Stimulated activated CD8-positive, alpha-beta memory T cell treated with anti-CD3 and anti-CD28 coated beads, Interleukin-7, amount 100 ng/mL, for 1 hour (primary cell): ENCODE measurements at places on chromosomes 5 and 9.

DNA sequence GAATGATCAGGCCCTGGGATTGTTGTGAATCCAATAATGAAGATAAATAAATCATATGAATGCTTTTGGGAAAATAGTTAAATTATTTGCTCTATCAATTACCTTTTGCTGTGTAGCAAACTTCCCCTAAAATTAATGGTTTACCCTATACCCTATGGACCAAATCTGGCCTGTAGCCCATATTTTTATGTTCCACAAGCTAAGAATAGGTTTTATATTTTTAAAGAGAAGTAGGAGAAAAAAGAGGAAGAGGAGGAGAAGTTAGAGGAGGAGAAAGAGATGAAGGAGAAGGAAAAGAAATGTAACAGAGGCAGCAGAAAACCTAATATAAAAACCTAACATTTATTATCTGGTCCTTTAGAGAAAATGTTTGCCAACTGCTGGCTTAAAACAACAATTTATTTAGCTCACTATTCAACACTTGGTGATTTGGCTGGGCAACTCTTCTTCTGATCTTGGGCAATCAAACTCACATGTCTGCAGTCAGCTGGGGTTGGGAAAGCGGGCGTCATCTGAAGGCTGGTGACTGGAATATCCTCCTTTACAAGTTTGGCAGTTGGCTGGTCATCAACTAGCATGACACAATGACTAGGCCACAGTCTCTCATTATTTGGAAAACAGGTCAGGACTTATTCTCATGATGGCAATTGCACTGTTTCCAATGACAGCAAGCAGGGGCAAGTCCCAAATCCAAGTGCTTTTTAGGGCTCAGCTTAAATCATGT is 522.9 kb downstream of the RASEF start:
- DNase-seq, result no peak

DNA sequence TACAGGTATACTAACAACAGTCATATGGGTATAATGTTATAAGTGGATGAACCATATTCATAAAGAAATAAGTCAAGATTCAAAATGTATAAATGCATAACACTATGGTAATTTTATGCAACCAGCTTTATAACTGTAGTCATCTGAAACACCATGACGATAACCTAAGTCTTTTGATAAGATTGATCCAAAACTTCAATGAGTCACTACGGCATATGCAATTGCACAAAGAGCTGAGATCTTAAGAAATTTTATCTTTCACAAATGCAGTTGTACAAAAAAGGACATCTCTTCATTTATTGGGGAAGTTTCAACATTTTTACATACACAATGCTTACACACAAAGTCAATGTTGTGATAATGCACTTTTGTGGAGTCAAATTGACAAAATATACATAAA is 20.3 kb downstream of the FAM81B start:
- DNase-seq, result no peak

DNA sequence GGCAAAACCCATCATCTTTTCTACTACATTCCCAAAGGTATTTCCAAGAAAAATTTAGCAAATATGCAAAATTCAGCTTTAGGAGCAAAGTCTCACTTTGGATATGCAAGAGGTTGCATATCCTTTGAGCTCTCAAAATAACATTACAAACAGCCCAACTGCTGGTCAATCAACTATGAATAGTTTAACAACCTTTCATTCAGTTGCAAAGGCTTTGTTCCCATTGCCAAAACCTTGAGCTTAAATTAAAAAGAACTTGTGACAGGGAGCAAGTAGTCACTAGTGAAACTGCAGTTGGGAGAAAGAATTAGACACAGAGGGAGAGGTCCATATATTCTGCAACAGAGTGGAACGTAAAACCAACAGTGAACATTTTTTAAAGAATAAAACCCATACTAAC is 8.8 kb downstream of the ZNF608 start:
- no peak for DNase-seq

DNA sequence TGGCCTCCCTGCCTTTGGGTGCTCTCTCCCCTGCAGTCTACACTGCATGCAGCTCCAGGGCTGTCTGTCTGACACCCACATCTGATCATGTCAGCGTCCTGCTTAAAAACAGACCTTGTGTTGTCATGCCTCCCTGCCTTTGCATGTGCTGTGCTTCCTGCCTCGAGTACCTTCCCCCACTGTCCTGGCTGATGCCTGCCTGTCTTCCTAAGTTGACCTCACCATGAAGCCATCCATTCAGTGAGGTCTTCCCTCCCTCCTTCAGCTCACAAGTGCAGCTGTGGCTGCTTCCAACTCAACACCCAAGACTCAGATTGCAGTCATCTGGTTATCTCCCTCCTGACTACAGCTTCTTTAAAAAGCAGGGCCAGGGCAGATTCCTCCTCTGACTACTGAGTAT is 5.5 kb downstream of the ANGPTL2 start:
- DNase-seq, result no peak

DNA sequence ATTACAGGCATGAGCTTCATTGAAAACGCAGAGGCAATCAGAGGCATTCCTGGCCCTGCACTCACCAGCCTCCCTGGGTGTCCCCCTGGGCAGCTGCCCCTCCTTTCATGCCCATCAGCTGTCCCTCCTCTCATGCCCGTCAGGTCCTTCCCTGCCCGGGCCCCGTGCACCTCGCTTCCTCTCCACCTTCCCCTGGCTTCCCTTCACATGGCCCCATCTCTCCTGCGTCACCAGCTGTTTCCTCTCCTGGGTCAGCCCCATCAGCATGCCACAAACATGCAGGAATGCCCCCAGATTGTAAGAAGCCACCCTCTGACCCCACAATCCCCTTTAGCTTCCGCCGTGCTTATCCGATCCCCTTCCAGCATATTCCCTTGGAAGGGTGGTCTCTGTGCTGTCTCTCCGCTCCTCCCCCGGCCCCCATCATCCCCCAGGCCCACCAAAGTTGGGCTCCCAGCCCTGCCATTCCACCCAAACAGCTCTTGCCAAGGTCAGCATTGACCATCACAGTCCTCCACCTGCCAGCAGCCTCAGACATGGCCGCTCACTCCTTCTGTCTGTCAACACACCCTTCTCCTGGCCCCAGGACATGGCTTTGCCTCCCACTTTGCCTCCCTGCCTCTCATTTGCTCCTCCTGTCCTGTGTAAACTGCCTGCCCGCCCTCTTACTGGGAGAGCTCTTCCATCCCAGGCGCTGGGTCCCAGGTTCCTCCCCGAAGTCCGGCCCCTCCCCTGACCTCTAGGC is 98.6 kb upstream of the IER5L start:
- DNase-seq, result no peak

- no peak for DNase-seq
Observed at GRCh38 chr5:44443172-44443571, 54.0 kb upstream of the FGF10 start.

GRCh38 chr9:69519470-69520240 is 152.5 kb downstream of the APBA1 start:
- no peak for DNase-seq

DNA sequence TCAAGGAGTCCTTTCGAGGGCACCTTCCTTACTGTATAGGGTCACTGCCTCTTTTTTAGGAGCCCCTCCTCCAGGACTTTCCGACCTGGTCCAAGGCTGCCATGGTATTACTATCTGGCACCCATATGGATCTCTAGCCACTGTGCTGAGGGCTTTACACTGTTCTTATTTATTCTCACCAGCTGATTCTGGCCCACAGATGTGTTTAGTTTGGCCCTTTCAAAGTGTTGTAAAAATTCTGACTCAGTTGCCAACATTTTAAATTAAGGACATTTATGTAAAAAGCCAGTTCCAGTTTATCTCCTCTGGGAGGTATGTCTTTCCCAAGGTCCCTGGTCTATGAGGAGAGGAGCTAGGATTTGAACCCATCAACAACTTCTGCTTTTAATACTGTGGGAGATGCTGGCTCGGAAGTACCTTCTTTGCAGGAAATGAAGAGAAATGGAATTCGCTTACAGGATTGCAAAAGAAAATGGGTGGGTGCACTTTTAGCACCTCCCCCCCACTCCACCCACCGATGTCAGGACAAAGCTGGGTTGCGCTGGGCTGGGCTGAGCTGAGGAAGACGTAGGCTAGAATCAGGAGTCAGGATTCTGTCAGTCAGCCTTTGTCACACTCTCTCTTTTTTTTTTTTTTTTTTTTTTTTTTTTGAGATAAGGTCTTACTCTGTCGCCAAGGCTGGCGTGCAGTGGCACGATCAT is 7.8 kb downstream of the JADE2 start:
- DNase-seq, result no peak

DNA sequence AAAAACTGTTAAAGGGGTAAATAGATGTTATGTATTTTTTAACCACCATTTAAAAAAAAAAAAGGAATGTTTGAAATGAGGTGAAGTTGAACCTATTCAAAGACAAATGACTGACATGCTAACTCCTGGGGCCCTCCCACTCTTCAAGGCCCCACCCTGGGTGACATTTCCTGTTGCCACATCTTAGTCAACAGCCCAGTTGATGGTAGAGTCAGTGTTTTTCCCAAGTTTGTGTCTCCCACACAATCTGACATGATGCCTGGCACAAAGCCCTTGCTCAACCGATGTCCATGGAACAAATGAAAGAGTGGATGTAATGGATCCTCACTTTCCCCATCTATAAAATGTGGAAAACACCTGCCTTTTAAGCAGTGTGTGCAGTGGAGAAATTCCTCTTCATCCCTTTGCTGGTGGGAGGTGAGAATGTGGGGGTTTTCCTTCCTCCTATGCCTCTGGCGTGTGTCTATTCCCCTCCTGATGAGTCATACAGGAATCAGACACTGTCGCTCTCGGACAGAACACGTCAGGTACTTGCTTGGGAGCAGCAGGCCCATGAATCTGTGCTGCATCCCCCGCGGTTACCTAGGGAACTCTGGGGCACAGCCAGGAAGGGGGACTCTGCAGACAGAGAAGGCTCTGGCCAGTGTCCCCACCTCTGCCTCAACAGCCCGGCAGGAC is 13.7 kb upstream of the ADRA1B start:
- DNase-seq, result no peak

GRCh38 chr9:15115702-15116101 is 191.3 kb downstream of the TTC39B start:
- DNase-seq, result no peak

GRCh38 chr5:102865171-102865509 is 110.0 kb downstream of the PAM start:
- no peak for DNase-seq

- DNase-seq, result no peak
Observed at GRCh38 chr5:159444441-159445082, 114.3 kb upstream of the IL12B start.

- no peak for DNase-seq
Observed at GRCh38 chr5:68528821-68529273, 313.3 kb downstream of the PIK3R1 start.

DNA sequence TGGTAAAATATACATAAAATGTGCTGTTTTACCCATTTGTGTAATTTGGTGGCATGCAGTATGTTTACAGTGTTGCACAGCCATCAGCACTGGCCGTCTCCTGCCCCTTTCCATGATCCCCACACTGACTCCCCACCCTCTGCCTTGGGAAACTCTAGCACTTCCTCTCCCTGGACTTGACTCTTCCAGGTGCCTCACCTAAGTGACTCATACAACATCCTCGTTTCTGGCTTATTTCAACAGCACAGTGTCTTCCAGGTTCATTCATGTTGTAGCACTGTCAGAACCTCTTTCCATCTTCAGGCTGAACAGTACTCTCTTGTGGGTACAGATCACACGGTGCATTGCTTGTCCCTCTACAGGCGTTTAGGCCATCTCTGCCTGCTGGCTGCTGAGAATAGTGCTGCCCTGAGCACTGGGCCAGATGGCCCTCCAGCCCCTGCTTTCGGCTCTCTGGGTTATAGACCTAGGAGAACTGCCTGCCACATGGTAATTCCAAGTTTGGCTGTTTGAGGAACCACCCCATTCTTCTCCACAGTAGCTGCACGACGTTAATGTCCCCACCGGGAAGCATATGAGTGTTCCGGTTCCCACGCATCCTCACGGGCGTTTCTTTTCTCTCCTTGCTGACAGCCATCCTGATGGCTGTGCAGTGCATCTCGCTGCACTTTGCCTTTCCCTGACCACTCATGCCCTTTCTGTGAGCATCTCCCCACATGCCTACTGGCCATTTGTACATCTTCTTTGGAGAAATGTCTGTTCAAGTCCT is 211.8 kb downstream of the FANCC start:
- DNase-seq, result no peak

DNA sequence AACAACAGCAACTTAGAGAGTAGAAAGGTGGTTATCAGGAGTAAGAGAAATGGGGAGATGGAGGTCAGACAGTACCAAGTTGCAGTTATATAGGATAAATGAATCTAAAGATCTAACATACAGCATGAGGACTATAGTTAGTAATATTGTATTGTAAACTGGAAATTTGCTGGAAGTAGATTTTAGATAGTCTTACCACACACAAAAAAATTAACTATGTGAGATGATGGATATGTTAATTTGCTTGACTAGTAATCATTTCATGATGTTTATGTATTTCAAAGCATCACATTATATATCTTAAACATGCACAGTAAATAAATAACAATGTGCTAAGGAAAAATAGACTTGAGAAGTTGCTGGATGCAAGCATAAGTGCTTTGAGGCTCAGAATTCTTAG is 622.1 kb downstream of the CCDC171 start:
- no peak for DNase-seq

DNA sequence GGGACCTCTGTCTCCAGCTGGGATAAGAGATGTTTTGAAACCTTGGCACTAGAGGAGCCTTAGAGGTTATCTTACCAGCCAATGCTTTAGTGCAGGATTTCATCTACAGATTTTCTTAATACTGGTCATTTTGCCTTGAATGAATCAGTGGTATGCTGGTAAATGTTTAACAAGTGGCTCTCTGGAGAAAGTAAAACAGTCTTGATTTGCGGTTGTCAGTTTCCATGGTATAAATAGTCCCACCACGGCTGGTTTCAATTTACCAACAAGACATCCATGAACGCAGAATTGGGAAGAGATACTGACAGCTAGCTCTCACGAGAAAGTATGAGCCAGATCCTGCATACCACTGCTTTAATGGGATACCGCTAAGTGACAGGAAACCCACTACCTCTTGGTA is 56.7 kb upstream of the CXCL14 start:
- no peak for DNase-seq

- DNase-seq, result no peak
Observed at GRCh38 chr5:87541033-87541432, 128.3 kb upstream of the CCNH start.

DNA sequence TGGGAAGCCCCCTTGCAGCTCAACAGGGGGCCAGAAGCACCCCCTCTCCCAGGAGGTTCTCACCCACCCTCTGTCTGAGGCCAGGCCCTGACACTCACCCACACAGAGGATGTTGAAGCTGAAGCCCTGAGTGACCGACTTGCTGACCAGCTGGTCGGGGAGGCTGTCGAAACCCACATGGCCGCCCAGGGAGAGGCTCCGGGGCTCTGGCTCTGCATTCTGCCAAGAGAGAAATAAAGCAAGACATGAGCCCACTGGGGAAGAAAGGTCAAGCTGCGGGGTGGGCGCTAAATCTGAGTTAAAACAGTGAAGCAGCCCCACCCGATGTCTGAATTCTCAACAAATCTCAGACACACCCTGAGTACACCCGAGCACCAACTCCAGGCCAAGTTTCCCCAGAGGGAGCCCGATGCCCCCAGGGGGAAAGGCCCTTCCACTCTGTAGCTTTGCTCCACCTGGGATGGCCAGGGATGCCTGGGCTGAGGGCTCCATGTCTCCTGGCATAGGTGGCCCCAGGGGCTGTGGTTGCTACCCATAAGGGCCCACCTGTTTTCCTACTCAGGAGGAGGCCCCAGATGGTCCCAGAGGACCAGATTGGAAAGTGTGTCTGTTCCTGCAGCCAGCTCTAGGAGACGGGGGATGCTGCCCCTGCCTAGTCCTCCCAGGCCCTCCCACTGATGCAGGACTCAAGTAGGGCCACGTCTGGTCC is 11.6 kb downstream of the SEPTIN8 start:
- no peak for DNase-seq

GRCh38 chr5:95350631-95351030 is 40.5 kb upstream of the FAM81B start:
- no peak for DNase-seq
